ENCODE measurements at places on chromosomes 2 and 18.

GRCh38 chr2:174586418-174587295 lies 10.9 kb downstream of the WIPF1 start:
- DNase-seq, result peak; percentile 13

DNA sequence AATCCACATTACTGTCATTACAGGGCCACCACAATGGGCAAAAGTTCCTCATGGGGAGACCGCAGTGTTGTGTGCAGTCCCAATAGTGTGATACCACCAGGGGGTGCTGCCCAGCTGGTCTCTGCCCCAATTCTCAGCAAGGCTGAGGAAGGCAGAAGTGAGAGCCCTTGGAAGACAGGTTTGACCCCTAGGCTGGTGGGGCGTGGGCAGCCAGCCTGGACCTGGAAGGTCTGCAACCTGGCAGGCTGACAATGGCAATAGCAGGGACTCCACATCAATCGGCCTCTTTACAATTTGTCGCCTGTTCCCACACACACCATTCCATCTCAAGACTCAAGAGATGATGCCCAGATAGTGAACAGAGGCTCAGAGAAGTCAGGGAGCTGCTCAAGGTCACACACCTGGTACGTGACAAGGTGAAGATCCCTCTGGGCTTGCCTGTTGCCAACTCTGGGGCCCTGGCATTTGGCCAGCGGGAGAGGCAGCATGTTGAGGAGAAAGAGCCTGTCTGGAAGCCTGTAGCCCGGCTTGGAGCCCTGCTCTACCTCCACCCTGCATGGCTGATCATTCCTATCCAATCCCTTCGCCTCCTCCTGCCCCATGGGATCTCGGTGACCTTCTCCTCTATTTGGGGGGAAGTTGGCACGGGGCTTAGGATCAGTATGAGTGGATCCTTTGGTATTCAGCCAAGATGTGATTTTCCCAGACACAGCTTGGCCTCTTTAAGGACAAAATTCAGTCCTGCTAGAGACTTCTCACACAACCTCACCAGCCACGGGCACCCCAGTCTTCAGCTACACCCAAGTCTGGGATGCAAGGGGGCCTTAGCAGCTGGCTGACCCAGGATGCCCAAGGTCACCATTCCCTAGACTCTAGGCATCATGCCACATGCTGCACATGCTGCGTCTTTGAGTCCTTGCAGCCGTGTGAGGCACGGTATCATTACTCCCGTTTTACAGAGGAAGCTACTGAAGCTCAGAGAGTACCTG lies 2.9 kb upstream of the ATOH8 start:
- DNase-seq, result peak; percentile 49

DNA sequence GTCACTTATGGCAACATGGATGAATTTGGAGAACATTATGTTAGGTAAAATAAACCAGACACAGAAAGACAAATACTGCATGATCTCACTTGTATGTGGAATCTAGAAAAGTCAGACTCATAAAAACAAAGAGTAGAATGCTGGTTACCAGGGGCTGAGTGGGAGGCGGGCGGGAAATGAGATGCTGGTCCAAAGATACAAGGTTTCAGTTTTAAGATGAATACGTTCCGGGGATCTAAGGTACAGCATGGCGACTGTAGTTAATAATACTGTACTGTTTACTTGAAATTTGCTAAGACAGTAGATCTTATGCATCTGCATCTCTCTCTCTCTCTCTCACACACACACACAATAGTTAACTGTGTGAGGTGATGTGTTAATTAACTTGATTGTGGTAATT lies 14.2 kb downstream of the FAM110C start:
- no peak for DNase-seq

- DNase-seq, result no peak
Measured at GRCh38 chr2:168058675-168059074, 188.7 kb downstream of the STK39 start.

DNA sequence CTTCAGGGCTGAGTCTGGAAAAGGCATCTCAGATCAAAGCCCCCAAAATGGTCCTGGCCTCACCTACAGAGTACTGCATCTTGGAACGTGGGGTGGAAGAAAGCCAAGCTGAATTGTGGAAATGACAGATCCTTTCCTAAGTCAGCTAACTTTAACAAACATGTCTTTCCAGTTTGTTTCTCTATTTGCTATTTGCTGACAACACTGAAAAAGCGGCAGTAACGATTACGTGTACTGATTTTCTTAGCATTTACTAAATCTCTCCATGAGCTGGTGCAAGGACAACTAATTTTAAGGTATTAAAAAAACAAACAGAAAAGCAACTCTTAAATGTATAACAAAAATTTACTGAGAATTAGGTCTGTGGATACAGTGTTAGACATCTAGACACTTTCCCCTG lies 1.1 kb downstream of the HIBCH start:
- DNase-seq, result no peak

- no peak for DNase-seq
Measured at GRCh38 chr2:38515155-38516074, 87.3 kb downstream of the HNRNPLL start.

DNA sequence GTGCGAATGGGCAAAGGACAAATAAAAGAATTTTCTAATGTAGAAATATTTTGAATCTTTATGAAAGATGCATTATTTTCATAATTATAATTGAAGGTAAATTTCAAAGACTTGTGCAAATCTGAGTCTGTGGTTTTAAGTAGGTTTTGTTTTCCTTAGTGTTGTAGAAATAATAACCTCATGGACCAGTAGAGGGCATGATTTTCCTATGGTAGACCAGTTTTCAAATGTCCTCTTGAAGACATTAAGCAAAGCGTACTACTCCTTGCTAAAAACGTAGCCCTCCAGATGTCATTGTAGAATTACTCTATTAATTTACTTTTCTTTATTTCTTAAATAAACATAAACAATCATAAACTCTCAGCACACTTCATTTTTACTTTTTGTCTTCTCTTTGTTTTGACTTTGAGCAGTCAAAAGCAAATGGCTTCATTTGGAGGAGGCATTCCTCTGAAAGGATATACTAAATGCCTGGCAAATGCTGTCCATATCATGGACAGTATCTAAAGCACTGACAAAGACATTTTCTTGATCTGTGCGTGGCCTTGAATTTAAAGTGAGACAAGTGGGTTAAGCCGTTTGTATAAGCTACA lies 85.8 kb upstream of the FAM237A start:
- peak; percentile 9 for DNase-seq

DNA sequence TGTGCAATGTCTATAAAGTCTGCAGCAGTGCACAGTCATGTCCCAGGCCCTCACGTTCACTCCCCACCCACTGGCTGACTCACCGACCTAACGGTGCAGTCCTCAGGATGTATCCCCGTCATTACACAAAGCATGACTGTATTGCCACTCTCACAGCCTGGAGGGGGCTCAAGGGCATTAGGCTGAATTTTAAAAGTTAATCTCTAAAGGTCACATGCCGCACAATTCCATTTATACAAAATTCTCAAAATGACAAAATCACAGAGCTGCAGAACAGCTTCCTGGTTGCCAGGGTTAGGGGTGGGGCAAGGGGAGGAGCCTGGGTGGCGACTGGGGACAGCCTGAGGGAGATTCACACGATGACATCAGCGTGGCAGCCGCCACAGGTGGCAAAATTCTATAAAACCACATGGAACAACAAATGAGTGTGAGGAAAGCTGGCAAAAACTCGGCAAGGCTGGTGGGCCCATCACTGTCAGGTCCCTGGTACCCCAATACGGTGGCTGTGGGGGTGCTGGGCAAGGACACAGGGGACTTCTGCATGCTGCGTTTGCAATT lies 97.6 kb downstream of the NDUFA10 start:
- peak; percentile 83 for DNase-seq

GRCh38 chr18:58247363-58247834 lies 203.4 kb downstream of the NEDD4L start:
- DNase-seq, result no peak

DNA sequence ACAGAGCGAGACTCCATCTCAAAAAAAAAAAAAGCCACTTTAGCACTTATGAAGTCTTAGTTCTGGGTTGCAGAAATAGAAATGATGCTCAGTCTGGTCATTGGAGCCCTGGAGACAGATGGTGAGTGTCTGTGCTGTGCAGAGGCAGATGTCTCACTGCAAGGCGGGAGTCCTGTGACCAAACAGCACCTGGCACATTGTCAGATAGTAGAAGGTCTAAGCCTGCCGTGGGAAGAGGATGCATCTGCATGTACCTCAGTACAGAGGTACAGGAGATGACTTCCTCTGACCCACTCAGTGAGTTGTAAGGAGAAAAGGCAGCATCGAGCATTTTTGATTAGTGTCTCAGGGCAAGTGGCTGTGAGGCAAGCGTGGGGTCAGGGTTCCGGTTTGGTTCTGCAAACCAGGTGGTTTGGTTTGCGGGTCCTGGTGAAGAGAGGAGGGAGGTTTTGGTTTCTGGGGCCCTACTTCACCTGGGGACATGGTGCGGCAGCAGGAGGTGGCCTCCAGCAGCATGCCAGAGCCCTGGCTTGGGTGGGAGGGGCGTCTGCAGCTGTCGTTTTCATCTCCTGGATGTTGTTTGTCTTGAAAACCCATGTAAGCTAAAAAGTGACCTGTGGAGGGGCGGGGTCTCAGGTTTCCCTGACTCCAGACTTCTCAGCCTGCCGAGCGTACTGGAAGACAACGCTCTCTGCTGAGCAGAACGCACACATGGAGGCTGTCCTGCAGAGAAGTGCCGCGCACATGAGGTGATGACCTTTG lies 3.8 kb downstream of the RBFA start:
- DNase-seq, result no peak

- no peak for DNase-seq
Measured at GRCh38 chr2:28322051-28322450, 70.6 kb upstream of the FOSL2 start.

- DNase-seq, result peak; percentile 13
Measured at GRCh38 chr2:67215214-67216055, 181.7 kb upstream of the ETAA1 start.

DNA sequence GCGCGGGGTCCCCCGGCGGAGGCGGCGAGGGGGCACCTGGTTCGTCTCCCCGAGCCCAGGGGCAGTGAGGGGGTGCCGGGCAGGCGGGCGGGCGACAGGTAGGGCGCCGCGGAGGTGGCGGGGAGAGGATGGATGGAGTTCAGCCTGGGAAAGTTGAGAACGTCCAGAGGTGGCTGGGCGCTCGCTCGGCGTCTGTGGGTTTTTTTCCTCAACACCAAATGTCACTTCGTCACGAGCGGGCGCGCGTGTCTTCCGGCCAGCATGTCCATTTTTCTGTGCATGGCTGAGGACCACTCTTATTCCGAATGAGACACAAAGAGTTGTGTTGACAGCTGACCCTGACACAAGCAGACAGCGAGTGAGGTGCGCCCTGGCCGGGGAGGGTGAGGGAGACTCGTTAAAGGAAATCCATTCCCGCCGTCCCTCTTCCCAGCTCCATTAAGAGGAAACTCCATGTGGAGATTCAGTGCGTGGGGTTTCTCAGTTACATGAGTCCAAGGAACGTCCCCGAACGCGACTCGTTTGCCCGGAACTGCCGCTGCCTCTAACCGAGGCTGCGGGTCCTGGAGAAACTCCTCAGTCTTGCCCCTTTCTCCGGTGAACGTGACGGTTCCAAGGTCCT lies 859 bp downstream of the GREB1L start:
- DNase-seq, result no peak

GRCh38 chr2:63818271-63818670 lies 23.4 kb upstream of the UGP2 start:
- DNase-seq, result no peak

- no peak for DNase-seq
Measured at GRCh38 chr2:10486601-10487079, 38.5 kb upstream of the ODC1 start.
